NCI-H1436 treated with DMSO at 0.1 percent for 48 hours (cell line): ENCODE measurements at places on chromosomes 13 and 19.

GRCh38 chr19:29517946-29518345 is 7.8 kb upstream of the VSTM2B start:
- no peak for DNase-seq

DNA sequence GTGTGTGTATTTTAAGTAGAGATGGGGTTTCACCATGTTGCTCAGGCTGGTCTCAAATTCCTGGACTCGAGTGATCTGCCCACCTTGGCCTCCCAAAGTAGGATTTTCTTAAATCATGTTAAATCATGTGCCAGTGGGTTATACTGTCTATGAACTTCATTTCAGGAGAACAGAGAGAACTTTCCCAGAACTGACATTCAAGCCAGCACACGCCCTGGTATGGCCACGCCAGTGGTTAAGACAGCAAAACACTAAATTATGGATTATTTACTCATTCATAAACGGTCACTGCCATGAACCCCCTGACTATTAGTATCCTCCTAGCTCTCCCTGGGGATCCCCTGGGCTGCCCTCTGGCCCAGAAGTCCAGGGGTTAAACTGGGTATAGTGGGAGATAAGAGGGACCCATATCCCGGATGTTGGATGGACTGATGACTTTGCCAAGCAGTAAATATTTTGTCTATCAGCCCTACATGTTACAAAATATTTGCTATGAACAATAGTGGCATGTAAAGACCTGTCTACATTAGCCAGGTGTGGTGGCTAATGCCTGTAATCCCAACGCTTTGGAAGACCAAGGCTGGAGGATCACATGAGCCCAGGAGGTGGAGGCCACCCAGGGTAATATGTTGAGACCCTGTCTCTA is 16.1 kb upstream of the STRN4 start:
- DNase-seq, result no peak

DNA sequence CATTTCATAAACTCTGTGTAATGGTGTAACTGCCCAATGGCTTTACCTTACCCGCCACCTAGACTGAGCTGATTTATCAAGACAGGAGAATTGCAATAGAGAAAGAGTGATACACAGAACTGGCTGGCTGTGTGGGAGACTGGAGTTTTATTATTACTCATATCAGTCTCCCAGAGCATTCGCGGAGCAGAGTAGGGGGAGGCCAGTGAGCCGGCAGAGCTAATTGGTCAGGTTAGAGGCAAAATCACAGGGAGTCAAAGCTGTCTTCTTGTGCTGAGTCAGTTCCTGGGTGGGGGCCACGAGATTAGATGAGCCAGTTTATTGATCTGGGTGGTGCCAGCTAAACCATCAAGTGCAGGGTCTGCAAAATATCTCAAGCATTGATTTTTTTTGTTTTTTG is 23.4 kb upstream of the SLITRK1 start:
- no peak for DNase-seq

DNA sequence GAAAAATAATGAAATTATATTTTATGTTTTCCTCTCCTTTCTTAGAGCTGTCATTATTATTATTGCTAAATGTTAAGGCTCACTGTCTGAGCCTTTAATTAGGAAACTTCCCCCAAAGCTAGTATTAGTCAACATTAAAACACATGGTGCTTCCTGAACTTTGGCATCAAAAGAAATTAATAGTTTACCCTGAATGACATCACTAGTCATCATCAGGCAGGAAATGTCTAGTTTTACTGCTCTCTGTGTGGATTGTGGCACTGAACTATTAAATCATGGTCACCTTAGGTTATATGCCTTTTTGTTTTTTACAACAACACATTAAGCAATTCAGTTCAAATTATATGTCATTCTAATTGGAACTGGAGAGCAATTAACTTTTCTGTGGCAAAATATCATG is 595.5 kb downstream of the SLITRK1 start:
- DNase-seq, result no peak

- DNase-seq, result no peak
Measured at GRCh38 chr13:62678039-62678438, 1262.4 kb upstream of the PCDH20 start.

DNA sequence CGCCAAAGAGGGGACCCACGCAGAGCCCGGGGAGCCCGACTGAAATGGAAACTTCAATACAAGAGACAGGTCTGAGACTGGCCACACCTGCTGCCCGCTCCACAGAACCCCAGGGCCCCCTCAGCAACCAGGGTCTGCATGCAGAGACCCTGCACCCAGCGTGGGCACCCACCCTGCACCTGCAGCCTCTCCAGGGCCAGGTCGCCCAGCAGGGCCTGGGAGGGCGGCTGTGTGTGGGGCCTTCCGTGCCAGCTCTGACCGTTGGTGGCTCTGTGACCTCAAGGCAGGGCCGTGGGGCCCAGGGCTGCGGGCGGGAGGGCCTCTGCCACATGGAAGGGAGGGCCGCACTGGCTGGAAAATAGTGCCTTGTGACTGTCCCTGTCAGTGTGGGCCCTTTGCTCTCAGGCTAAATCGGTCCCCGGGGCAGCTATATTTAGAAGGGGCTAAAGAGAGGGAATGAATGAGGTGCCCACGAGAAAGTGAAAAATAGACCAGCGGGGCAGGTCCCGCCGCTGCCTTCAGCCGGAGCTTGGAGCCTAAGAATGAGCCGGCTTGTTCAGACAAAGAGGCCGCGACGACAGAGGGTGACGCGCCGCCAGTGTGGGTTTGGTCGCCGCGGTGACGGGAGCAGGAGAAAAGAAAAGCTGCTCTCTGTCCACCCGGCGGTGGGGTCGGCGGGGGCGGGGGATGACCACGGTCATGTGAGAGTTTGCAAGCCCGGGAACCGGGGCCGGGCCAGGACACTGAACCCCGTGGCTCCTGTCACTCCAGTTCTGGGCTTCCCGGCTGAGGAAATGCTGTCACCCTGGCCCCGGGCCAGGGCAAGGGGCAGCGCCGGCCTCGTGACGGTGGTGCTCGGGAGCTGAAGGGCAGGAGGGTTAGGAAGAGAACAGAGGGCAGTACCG is 70.5 kb downstream of the GADD45B start:
- DNase-seq, result no peak

- no peak for DNase-seq
Measured at GRCh38 chr19:47781590-47782262, 3.2 kb downstream of the SELENOW start.

- DNase-seq, result no peak
Measured at GRCh38 chr13:67184247-67184646, 45.9 kb downstream of the PCDH9 start.

DNA sequence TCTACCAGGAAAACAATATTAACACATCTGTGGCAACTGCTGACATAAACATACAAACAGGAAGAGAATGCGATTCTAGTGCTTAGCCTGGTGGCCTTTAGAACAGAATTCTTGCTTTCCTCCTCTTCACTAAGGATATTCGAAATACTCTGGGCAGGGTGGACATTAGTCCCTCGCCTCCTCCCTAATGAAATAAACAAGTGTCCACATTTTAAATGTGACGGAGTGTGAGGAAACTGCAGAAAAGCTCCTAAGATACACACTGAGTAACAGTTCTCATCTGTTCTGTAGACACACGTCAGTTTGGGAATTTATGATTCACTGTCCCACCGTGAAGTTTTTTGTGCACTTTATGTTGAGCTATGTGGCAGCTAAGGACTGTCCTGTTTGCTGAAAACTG is 639 bp downstream of the STARD13 start:
- DNase-seq, result no peak

- DNase-seq, result no peak
Measured at GRCh38 chr13:74726206-74726605, 592.0 kb upstream of the KLF12 start.

DNA sequence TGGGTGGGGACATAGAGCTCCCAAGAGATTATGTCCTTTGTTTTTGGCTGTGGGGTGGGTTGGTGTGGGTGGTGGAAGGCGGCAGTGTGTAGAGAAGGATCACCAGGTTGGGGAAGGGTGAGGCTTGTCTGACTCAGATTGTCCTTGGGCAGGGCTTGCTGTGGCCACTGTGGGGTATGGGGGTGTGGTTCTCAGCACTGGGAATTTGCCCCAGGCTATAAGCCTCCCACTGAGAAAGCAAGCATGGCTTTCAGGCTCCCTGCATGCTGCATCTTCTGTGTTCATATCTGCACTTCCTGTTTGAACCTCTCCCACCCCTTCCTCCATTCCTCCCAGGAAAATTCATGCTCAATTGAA is 34.9 kb downstream of the DNAJC15 start:
- DNase-seq, result no peak

DNA sequence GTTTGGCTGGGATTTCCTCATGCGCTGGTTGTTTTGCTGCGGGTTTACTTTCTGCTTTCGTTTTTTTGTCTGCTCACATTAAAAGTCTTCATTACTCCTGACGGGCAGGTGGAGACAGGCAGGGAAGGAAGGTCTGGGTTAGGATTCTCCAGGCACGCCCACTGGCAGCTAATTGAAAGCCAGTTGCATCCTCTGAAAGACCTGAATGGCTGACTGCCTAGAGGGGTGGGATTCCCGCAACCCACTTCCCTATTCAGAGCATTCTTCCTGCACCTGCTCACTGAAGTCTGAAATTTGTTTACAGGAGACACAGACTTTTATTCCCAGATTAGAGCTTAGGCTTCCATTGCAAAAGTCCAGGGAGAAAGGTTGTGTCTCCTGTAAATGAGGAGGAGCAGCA is 172.0 kb downstream of the UQCRFS1 start:
- no peak for DNase-seq

GRCh38 chr13:80360453-80360800 is 19.5 kb upstream of the SPRY2 start:
- DNase-seq, result no peak

DNA sequence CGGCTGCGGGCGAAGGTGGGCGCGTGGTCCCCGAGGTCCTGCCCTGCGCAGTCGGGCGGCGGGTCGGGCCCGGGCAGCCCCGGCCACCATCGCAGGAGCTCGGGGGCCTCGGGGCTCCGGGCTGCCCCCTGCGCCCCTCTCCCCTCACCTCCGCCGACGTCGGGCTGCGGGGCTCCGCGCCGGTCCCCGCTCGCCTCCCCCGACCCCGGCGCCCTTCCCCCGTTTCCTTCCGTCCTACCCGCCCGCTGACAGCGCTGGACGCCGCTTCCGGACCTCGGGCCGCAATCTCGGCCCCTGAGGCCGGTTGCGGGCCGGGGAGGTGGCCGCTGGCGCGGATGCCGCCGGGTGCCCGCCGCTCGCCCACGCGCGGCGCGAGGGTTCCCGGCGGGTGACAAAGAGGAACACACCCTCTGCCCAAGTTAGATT is 720 bp downstream of the FARP1 start:
- DNase-seq, result no peak

DNA sequence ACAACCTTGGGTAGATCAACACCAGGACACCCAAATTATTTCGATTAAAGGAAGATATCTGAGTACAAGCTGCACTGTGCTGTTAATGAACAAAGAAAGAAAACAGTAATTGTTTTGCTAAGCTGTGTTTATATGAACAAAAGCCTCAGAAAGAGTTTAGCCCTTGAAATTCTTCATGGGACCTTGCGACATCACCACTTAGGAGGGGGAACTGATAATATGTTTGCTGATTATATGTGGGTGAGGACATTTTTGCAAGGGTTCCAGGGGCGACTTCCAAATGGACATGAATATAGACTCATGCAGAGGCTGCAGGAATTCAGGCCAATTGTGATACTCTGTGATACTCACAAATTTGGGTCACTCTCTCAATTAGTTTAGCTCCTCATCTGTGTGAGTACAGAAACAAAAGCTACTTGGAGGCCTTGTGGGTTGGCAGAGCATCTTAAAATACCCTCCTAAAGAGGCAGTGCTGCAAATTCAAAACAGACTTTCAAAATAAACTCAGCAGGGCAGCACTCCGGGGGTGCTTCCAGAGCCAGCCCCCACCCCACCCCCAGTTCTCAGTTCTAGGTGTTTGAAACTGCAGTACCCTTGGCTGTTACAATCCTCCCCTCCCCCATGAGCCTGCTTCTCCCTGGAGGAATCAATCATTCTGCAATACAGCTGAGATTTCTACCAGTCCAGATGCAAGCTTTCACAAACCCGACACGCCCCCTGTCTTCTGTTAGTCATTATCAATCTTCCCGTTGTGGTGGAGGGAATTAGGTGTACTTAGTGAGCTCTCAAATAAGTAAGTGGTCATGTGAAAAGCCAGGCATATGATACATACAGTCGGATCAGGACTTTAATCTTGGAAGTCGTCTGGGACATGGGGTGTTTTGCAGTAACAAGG is 97.0 kb upstream of the MBNL2 start:
- DNase-seq, result peak; percentile 50

GRCh38 chr13:25961294-25961693 is 90.5 kb downstream of the SHISA2 start:
- no peak for DNase-seq

- DNase-seq, result no peak
Measured at GRCh38 chr13:42754801-42755510, 26.4 kb upstream of the FAM216B start.

DNA sequence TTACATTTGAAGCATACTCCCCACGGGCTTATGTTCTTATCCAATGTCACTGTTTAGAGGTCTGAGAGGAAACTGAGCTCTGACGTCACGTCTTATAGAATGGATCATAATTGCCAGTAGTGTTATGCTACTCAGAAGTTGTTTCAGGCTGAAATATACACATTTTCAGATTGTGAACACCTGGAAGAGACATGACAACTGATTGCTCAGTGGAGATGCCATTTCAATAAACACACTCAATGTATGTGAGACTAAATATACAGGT is 17.3 kb downstream of the FLT1 start:
- DNase-seq, result no peak

GRCh38 chr13:79973533-79973963 is 367.4 kb downstream of the SPRY2 start:
- no peak for DNase-seq

DNA sequence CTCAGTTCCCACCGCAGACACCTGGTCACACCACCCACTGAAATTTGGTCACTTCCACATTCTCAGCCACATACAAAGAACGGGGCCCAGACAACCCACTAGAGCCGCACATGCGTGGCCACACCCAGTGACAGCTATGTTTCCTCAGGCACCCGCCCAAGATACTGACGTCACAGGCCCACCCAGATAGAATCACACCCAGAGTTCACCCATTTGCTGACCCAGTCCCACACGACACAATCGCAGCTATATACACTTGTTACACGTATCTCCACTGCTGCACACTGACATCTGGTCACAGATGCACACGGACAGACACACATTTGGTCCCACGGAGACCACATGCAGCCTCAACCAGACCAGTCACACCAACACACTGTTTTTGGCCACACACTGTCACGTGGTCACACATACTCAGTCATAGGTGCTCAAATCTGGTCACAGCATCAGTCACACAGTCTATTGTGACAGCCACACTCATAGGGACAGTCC is 2.9 kb downstream of the NUMBL start:
- DNase-seq, result no peak

DNA sequence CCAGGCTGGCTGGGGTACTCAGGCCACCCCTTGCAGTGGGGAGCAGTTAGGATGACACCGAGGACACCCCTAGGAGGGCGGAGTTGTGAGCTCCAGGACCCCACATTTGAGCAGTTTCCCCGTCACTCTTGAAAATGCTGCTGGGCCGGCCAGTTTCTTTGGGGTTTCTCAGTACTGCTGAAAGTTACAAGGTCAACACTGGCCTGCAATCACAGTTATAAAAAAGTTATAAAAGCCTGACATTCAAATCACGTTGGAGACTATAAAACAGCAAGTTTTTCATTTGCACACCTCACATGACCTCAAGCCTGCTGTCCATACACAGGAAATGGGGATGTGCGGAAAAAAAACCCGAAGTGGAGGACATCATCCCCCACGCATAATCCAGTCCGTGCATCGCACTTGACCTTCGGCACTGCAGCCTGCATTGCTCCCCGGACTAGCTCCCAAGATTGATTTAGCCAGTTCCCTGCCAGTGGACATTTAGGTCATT is 27.0 kb downstream of the DNM2 start:
- no peak for DNase-seq
